ENCODE measurements at places on chromosomes 7 and 10.

- no peak for DNase-seq
These were observed 114.4 kb upstream of the SVIL start for GRCh38 chr10:29749150-29749549.

DNA sequence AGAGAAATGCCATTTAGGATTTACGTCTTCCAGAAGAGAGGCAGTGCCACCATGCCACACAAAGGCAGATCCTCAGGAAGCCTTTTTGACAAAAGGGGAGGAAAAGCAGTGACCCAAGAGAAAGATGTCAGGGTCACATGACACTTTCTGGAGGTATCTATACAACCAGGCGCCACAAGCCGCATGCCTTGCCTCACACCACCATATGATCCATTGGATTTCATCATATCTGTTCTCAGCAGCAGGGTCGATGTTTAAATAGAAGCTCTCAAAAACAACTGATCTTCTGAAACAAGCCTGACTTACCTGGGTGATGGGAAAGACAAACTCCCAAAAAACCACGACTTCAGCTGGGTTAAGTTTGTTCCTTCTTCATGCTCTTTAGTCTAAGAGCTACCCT, 52.5 kb upstream of the UNC5B start:
- no peak for DNase-seq

DNA sequence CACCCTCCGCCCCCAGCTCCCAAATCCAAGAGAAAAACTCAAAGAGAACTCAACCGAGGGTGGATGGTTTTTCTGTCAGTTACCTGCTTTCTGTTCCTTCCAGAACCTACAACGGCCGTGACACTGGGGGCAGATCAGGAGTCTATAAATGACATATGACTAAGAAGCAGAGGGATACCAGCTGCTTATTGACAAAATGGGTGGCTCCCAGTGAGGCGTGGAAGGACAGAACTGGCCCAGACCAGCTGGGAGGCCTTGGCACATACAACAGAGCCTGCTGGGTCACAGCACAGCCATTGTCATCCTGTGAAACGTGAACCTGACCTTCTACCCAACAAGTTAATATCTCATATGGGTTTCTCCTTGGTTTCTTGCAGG, 84.3 kb upstream of the ADRB1 start:
- DNase-seq, result no peak

DNA sequence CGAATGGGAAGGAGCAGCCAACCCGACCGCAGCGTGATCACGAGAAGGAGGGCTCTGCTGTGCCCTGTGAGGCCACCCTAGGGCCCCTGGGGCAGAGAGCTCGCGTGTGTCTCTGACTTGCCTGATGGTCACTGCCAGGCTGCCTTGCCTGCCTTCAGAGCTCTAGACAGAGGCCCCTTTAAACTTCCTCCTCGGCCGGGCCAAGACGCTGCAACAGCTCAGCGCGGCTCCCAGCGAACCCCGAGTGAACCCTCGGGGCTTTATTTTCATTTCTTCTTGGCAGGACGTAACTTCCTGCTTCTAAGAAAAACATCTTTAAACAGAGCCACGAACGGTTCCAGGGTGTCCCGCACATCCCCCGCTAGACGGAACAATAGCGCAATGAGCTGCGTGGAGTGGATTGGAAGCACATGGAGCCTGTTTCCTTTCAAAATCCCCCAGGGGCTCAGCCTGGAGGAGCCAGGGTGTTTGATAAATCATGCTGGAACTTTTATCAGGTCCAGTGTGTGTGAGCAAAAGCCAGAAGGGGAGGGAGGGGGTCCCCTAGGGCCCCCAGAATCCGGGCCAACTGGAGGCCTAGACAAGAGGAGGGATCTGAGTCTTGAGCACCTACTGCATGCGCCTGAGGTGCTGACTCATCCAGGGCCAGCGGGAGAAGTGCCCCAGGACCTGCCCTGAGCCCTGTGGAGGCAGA, 134.1 kb upstream of the GDF10 start:
- no peak for DNase-seq

Data from GM23338 (cell line).